SJSA1 (cell line): ENCODE measurements at places on chromosomes 1 and 21. TPM values are rescaled to one million over a fixed set of nuclear protein-coding genes. Genes with fewer than 3 reads are reported as not detected.

Gene CD1B
- total RNA-seq, result not detected in 2 replicates

Gene PRRC2C
- 37.4 and 67.3 TPM in 2 replicates for total RNA-seq

Gene CD244
- total RNA-seq, result not detected in 2 replicates

Gene SAMD11
- 232 and 256 TPM in 2 replicates for total RNA-seq

Gene BLACAT1
- not detected in 2 replicates for total RNA-seq
